CD4-positive, alpha-beta T cell (primary cell): ENCODE measurements at places on chromosomes 3 and 15.

GRCh38 chr3:46821553-46821952 is 41.7 kb downstream of the MYL3 start:
- no peak for DNase-seq

- DNase-seq: no peak
Measured at GRCh38 chr3:143957453-143957852, 14.2 kb upstream of the DIPK2A start.

DNA sequence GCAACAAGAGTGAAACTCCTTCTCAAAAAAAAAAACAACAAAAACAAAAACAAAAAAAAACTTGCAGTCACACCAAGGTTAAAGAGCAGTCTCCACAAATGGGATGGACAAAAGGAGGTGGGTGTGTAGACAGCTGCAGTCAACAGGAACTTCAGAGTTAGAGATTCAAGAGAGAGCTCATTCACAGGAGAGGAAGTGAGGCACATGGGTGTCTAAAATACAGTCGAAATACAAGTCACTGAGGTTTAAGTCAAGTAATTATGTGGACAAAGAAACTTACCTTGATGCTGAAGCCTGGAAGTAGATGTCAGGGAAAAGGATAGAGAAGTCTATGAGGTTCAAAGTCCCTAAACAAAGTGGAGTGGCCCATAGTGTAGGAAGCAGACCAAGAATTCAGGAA is 14.8 kb downstream of the MRPS11 start:
- no peak for DNase-seq

- DNase-seq: no peak
Measured at GRCh38 chr15:62357431-62357830, 192.3 kb upstream of the C2CD4B start.

GRCh38 chr3:44076221-44076829 is 165.4 kb upstream of the TOPAZ1 start:
- no peak for DNase-seq

GRCh38 chr3:147620906-147621305 is 211.7 kb downstream of the ZIC1 start:
- no peak for DNase-seq

- DNase-seq: no peak
Measured at GRCh38 chr3:60552581-60552980, 698.7 kb downstream of the FHIT start.

- DNase-seq: no peak
Measured at GRCh38 chr3:188746291-188746783, 425.4 kb upstream of the TPRG1 start.

DNA sequence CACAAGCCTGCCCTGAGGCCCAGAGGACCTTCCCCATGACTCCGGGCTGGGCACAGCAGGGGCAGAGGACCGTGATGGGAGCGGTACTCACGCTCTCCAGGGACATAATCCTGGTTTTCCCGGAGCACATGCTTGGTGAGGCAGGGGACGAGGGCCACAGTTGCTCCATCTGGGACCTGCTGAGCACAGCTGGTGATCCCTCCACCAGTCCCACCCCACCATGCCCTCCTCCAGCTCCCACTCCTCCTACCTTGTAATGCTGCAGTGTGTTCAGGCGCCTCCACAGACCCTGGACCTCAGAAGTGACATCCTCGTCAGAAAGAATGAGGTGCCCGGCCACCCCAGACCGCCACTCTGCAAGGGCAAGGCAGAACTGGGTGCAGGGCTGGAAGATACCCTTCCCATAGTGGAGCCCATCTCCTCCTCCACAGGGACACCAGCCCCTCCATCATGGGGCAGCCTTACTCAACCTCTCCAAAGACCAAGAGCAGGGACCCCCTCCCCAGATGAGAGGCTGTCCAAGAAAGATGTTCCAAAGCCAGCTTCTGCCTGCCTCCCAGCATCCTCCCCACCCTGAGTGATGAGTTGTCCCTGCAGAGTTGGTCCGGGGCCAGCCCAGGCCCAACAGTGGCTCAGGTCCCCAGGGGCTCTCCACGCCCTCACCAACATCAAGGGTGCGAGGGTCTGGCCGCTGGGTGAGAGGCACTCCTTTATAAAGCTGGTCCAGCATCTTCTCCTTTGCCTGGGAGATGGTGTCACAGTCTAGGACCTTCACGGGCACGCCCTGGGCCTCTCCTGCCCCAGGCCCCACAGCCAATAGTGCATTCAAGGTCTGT is 19.5 kb downstream of the PLXNB1 start:
- DNase-seq: no peak

DNA sequence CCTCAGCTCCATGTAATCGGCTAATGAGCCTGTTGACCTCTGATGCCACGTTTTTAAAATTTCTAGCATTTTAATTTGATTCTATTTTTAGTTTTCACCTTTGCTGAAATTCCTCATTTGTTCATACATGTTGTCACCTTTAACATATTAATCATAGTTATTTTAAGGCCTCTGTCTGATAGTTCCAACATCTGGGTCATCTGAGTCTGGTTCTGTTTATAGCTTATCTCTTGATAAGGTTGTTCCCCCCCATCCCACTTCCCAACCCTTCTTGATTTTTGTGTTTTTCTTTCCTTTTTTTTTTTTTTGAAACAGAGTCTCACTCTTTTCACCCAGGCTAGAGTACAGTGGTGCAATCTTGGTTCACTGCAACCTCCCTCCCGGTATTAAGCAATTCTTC is 36.4 kb downstream of the MAP2K1 start:
- no peak for DNase-seq

DNA sequence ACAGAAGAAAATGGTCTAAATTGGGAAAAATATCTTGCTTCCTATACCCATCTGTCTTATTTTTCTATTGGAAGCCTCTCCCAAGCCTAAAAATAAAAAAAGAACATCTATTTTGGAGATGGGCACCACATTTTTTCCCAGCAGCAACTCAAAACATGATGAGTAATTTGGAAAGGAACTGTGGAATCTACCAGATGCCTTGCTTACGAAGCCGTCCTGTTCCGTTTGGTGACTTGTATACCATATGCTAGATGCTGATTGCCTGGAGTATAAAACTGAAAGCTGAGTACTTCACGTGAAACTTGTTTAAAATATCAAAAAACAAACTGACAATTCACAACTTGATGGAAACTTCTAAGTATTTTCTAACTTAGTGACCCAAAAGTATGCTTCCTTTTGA is 491.0 kb downstream of the ROBO2 start:
- DNase-seq: no peak

DNA sequence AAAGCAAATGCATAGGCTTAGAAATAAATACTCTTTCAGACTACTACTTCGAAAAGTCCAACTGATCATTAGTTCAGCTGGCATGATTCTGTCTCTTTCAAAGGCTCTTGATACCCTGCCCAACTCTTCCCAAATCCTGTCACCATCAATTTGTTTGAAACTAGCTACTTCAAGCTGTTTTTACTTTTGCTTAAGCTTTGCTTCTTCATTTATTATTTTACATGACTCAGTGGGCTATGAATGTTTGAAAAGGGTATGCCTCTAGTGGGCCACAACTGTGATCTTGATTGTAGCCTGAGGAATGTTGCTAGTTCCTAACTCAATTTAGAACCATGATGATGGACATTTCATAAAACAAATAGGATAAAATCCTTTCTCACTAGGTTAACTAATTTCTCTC is 340.8 kb downstream of the NAALADL2 start:
- DNase-seq: no peak

- no peak for DNase-seq
Measured at GRCh38 chr3:37985637-37986320, 4.8 kb upstream of the VILL start.

GRCh38 chr15:64066451-64066850 is 20.2 kb upstream of the DAPK2 start:
- DNase-seq: no peak

DNA sequence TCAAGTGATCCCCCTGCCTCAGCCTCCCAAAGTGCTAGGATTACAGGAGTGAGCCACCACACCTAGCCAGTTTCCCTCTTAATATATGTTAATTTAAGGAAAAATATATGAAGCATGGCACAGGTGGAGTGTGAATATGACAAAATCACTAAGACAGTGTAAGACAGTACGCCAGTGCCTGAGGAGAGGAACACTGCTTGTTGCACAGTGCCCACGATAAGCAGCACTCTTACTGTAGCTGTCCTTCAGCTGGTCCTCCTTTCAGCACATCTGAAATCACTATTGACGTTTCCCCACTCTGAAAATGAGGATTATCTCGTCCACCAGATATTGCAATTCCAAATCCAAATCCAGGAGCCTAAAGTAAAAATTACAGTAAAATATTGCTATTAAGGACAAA is 49.3 kb downstream of the TJP1 start:
- no peak for DNase-seq

DNA sequence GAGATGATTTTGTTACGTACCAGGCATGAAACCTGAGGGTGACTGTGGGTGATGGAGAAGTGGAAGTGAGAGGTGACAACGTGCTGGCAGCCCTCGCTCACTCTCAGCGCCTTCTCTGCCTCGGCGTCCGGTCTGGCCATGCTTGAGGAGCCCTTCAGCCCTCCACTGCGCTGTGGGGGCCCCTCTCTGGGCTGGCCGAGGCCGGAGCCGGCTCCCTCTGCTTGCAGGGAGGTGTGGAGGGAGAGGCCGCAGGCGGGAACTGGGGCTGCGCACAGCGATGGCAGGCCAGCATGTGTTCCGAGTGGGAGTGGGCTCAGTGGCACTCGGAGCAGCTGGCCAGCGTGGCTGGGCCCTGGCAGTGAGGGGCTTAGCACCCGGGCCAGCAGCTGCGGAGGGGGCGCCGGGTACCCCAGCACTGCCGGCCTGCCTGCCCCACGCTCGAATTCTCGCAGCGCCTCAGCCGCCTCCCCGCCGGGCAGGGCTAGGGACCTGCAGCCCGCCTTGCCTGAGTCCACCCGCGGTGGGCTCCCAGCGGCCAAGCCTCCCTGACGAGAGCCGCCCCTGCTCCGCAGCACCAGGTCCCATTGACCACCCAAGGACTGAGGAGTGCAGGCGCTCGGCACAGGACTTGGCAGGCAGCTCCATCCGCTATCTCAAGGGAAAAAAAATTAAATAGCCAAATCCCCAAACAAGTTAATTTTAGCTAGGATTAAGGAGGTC is 29.7 kb upstream of the MYRIP start:
- no peak for DNase-seq
